Stimulated activated CD4-positive, alpha-beta T cell treated with anti-CD3 and anti-CD28 coated beads, Interleukin-4, amount 100 ng/mL, for 24 hours (primary cell): ENCODE measurements at places on chromosomes 6 and 20.

DNA sequence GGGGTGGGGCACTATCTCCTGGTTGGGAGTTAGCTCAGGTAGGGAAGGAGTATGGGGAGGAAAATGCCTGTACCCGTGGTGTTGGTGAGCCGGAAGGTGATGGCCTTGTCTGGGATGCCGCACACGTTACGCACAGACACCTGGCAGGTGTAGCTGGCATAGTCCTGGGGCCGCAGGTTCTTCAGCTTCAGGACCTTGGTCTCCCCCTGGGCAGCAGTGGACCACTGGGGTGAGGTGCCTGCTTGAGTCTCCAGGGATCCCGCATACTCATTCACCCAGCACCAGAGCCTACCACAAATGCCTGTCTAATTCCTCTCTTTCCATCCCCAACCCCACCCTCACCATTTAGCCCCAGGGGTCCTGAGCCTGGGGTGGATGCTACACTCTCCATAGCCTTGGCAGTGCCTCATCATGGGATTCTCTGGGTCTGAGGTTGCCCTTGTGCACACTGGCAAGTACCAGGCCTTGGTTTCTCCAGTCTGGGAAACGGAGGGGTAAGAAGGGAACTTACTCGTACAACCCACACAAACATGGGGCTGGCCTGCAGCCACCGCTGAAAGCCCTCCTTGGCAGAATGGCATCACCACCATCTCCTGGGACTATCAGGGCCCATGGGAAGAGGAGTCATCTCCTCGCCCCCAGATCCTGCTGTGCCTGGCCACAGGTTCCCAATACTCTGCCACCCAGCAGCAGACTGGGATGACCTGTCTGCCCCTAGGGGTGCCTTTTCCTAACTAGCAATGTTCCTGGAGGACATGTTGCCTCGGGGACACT lies 42.8 kb downstream of the MDGA1 start:
- no peak for DNase-seq

DNA sequence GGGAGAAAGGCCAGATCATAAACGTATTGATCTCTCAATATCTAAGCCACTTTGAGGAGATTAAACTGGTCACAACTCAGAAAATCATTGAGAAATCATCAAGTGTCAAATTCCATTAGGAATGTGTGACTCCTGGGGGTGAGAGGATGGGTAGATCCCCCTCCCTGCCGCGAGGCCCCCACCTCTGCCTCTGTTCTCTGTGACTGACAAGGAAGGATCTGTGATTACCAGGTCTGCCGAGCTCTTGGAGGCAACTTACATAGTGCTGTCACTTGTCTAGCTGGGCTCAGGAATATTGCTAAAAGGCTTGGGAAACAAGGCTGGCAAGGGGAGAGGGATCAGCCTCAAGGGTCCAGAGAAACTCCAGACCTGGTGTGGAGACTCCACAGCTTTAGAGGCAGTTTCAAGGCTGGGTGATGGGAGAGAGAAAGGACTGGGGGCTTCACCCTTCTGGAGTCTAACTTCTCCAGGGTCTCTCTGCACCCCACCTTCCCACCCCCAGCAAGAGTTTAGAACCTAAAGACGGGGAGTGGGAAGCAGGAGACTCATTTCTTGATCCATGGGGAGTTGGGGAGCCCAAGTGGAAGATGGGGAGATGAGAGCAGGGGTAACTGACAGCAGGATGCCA lies 11.6 kb upstream of the ARMC12 start:
- no peak for DNase-seq

DNA sequence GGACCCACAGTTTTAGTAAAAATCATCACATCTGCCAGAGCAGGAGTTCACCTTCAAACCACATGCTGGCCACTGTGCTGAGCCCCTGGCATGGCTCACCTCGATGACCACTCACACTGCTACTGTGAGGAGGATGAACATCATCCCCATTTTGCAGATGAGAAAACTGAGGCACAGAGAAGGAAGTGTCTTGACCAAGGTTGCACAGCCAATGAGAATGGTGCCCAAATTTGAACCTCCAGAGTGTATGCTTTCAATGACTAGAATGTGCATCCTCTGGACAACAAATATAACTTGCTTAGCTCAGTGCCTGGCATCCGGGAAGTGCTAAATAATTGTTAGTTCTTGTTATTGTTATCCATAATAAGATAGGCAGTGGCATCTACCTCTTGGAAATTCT lies 37.2 kb upstream of the FAM83D start:
- no peak for DNase-seq

DNA sequence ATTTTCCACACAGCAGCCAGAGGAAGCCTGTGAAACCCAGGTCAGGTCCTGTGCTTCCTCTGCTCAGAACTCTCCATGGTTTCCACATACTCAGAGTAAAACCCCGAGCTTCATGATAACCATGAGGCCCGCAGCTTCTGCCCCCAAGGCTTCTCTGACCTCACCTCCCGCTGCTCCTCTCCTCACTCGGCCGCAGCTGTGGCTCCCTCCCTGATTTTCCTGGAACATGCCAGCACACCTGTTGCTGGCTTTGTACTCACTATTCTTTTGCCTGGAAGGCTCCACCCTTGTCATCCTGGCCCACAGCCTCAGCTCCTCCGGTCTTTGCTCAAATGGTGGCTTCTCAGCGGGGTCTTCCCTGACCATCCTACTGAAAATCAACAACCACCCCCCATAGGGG lies 341.7 kb downstream of the PREX1 start:
- DNase-seq = no peak

- DNase-seq = no peak
Observed at GRCh38 chr20:4728120-4728760, 6.5 kb downstream of the PRND start.

DNA sequence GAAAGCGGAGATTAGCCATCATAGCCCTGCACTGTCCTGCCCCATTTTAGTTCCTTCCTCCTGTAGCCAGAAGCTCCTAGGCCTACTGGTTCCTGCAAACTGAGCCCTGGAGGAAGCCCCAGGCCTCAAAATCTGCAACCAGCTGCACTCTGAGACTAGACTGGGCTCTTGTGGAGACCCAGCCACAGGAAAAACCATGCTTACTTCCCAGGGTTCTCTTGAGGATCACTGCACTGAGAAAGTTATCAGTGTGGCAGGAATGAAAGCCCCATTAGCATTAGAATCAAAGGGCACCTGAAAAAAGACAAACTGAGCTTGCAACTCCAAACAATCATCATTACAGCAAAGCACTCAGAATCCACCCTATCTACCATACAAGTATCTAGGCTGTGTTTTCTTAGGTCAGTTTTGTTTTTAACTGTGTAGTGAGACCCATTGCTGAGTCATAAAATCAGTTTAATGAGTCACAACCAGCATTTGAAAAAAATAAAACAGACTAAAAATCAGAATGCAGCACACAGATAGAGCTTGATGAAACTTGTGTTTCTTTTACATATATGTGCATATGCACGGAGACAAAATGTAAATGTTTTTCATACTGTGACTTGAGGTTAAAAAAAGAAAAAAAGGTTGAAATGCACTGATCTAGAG lies 91.0 kb downstream of the UNC5CL start:
- DNase-seq = no peak

DNA sequence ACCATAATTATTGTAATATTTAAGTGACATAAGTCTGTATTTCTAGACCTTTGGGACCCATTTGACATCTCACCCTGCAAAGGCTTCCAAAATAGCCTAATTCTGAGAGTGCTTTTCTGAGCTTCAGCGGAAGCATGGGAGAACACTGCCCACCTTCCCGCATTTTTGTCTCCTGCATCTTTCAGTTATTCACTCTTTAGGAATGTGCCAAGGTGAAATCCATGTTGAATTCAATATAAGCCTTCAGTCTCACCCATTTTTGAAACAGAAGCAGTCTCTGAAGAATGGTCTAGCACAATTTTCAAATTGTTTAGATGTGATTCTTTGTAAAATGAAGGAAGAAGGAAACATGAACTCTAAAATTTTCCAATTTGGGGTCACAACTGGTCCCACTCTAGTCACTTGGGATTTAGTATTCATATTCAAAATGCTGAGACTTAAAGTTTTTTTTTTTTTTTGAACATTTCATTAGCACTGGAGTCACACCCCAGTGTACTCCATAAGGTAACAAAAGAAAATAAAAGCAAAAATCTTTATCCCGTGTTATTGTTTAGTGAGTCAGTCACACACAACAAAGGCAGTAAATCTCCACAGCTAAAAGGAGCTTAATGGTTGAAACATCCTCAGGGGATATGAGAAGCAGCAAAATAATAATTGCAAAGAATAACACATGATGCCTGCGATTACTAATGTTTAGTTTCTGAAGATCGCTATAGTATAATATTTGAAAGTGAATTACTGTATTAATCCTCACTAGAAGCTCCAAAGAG lies 479.9 kb upstream of the BTBD3 start:
- DNase-seq = no peak

DNA sequence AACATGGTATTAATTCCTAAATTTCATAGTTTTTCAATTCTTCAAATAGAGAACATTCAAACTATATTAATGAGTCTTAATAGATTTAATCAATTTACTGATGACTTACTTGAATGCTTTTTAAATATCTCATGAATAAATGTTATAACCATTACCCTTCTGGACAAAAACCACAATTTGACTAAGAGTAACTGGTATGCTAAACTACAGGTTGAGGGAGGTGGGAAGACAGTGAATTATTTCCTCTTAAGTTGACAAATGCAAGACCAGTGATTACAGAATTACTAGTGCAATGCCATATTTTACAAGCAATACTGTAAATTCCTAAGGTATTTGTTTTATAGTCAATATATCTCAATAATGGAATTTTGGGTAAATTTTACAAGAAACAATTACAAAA lies 65.1 kb downstream of the REV3L start:
- no peak for DNase-seq

DNA sequence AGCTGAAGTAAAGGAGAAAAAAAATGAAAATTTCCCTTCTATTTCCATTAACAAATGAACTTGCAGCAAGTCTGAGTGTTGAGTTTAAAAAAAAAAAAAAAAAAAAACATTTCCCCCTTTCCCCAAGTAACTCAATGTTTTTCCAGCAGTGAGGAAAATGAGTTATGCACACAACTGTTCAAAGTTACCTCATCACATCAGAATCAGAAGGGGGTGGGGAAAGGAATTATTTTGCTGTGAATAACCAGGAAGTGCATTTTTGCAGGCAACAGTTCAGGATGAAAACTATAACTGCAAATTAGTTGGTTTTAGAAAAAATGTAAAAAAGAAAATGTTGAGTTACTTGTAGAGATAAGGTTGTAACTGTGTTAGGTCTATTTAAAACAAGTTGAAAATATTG lies 568.9 kb upstream of the CITED2 start:
- DNase-seq = no peak

- peak; percentile 29 for DNase-seq
Observed at GRCh38 chr6:155185544-155185943, 78.3 kb upstream of the CLDN20 start.

GRCh38 chr6:84967965-84968364 lies 203.6 kb upstream of the TBX18 start:
- no peak for DNase-seq
